ENCODE measurements at places on chromosomes 2 and 18.

DNA sequence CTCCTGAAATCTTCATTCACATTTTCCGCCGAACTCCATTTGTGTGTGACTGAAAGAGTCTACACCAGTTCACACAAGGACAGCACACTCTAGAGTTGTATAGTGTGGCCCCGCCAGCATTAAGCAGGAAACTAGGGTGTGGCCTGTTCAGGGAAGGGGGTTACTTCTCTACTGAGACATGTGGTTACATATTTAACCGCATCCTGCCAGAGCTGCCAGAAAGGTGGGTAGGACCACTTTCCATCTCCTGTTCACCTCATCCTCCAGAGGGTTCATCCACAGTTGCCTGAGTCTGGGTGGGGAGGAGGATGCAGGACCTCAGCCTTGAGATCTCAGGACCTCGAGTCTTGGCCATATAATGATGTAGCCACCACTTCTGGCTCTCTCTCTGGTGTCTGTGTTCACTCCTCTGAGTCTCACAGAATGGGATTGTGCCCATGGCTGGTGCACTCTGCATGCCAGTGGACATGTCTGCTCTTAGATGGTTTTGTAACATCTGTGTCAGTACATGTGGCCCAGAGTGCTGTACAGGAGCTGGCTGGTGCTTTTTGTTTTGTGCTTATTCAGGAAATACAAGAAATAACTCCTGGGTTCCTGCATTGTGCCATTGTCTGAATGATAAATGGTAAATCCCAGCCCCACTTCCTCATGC lies 7.7 kb upstream of the SP140L start:
- peak; percentile 54 for DNase-seq

DNA sequence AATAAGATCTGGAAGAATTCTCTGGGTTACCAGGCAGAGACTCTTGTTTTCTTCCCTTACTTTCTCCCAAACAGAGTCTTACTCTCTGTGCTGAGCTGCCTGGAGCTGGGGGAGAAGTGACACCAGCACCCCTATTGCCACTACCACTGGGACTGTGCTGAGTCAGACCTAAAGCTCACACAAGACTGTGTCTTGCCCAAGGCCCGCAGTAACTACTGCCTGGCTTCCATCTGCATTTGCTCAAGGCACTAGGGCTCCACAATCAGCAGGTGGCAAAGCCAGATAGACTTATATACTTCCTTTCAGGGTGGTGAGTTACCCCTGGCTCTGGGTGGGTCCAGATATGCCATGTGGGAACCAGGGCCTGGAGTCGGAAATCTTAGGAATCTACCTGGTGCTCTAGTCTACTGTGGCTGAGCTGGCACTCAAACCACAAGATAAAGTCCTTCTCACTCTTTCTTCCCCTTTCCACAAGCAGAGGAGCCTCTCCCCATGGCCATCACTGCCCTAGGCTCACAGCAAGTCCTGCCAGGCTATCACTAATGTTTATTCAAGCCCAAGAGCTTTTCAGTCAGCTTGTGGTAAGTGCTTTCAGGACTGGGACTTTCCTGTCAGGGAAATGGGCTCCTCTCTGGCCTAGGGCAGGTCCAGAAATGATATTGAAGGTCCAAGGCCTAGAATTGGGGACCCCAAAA lies 27.6 kb upstream of the SERPINB2 start:
- no peak for DNase-seq

- no peak for DNase-seq
Measured at GRCh38 chr18:27546991-27547390, 361.9 kb upstream of the CHST9 start.

DNA sequence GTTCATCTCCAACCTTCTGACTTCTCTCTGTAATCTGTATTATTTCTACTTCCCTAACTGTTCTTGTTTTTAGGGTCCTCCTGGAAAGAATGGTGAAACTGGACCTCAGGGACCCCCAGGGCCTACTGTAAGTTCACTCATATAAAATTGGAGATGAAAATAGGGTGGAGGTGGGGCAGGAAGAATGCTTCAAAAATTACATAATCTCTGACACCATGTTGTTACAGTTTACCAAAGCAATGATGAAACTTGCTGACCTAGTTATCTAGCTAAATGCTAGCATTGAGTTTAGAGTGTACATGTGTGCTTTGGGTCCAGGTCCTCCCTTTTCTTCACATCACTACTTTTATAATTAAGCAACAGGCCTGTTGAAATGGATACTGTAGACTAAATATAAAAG lies 23.1 kb downstream of the COL3A1 start:
- no peak for DNase-seq

GRCh38 chr2:219671279-219671678 lies 43.8 kb downstream of the SLC4A3 start:
- DNase-seq: no peak

DNA sequence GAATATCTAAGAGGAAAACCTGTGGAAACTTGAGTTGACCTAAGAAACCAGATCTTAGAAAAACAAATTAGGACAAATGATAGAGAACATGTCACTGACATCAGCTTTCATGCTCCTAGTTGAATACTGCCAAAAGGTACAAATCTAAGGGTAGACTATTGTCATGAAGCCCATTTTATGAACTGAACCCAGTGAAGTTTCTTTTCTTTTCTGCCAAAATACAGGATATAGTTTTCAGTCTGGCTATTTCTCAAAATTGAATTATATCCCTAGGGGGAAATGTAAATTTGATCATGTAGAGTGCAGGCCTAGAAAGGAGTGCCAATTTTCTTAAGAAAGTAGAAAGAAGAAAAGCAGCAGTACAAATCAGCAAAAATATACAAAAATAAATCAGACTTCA lies 46.6 kb downstream of the FSIP2 start:
- no peak for DNase-seq

- no peak for DNase-seq
Measured at GRCh38 chr2:139142252-139142880, 362.2 kb upstream of the NXPH2 start.

DNA sequence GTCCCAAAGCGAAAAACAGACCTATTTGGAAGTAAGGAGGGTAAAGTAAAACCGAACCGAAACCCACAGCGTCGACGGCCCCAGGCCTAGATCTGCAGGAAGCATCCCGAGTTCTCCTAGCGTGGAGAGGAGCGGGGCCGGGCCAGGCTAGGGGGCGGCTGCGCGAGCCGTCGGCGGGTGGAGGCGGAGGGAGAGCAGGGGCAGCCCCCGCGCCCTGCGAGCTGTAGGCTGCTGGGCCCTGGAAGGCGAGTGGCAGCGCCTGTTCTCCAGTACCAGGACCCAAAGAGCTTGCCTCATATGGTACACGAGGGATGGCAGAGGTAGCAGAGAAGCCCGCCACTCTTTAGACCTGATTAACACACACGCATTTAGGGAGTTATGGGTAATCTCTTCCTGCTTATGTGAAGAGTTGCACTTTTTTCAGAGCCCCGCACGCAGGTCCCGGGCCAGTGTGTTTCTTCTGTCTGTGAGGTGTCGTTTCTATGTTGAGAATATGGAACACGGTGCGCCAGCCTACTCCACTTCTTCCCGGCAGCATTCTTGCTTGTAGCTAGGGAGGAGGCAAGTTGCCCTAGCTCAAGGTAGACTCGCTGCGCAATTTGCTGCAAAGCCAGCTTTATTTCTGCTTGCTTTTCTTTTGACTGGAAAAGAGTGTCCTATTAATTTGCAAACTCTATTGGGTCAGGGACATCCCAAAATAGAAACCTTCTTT lies 71.1 kb downstream of the ARHGEF33 start:
- DNase-seq: no peak

DNA sequence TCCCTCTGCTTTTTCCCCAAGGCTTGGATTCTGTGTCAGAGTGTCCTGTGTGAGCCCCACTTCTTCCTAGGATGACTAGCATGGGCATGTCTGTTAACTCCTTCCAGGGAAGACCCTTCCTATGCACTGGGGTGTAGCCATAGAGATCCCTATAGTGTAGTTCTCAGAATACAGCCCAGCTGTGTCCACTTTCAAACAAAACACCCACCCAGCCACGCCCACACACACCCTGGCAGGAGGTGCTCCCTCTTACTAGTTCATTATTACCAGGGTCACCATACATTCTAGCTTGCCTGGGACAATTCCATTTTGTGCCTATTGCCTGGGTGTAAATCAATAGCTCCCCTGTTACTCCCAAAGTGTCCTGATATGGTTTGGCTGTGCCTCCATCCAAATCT lies 195.6 kb downstream of the MYCN start:
- DNase-seq: no peak

GRCh38 chr2:225290757-225291400 lies 108.6 kb upstream of the NYAP2 start:
- DNase-seq: no peak

DNA sequence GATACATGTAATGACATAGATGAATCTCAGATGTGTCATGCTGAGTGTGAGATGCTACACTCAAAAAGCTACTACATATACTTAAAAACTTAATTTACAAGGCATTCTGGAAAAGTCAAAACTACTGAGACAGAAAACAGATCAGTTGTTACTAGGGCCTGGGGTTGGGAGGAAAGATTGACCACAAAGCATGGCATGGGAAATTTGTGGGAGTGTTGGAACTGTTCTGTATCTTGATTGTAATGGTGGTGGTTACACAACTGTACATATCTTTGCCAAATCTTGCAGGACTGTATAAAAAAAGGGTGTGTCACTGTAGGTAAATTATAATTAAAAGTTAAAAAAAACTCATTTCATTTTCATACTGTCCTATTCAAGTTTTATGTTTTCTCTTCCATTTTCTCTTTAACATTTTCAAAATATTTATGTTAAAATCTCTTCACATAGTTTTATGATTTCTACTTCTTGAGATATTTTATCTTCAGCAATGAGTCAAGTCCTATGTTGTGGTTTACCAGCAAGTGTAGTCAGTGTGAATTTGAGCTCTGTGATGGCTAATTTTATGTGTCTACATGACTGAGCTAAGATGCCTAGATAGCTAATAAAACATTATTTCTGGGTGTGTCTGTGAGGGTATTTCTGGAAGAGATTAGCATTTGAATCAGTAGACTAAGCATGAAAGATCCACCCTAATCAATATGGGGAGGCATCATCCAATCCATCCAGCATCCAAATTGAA lies 58.6 kb upstream of the VRK2 start:
- DNase-seq: no peak

- DNase-seq: peak; percentile 20
Measured at GRCh38 chr2:20106746-20107145, 55.3 kb upstream of the LAPTM4A start.

- DNase-seq: no peak
Measured at GRCh38 chr2:188181067-188181838, 110.4 kb upstream of the GULP1 start.

GRCh38 chr18:44693030-44693784 lies 12.5 kb downstream of the SETBP1 start:
- no peak for DNase-seq

GRCh38 chr2:105166688-105167087 lies 74.9 kb upstream of the GPR45 start:
- no peak for DNase-seq

DNA sequence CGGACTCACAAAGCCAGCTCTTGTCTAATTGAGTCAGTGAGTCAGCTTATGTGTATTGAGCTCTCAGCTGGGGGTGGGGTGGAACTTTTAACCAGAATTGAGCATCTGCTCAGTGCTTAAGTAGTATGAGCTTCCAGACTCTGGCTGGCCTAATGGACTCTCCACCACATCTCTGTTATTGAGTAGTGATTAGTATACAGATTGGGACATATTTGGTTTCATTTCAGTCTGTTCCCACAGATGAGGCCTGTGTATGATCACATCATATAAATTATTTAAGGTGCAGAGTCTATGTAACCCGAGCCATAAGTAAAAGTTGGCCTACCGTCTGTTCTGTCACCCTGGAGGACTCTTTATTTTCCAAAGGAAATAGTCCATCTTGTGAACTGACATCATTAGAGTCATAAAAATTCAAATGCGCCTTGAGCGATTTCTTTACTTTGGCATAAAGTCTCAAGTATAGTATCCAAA lies 152.1 kb downstream of the THSD7B start:
- DNase-seq: no peak

- no peak for DNase-seq
Measured at GRCh38 chr2:102070058-102070642, 72.4 kb upstream of the IL1R1 start.

- DNase-seq: no peak
Measured at GRCh38 chr2:114729026-114729425, 286.6 kb downstream of the DPP10 start.

- DNase-seq: no peak
Measured at GRCh38 chr2:7022492-7023385, 105.5 kb downstream of the RNF144A start.

- DNase-seq: no peak
Measured at GRCh38 chr18:34600158-34600557, 109.9 kb upstream of the DTNA start.

DNA sequence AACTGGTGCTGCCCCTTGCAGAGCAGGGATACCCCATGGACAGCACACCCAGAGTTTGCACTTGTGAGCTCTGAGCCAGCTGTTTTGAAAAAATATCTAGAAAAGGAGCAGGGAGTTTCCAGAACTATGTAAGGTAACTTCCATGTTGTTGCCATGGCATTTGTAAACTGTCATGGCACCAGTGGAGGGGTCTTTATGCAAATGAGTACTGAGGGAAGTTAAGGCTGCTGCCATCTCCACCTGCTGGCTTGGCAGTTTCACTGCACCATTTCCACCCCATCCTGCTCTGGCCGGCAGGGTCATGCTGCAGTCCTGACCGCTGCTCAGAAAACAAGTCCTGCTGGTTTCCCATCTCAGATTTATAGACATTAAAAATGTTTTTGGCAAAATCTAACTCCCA lies 52.3 kb upstream of the SNTG2 start:
- DNase-seq: no peak

DNA sequence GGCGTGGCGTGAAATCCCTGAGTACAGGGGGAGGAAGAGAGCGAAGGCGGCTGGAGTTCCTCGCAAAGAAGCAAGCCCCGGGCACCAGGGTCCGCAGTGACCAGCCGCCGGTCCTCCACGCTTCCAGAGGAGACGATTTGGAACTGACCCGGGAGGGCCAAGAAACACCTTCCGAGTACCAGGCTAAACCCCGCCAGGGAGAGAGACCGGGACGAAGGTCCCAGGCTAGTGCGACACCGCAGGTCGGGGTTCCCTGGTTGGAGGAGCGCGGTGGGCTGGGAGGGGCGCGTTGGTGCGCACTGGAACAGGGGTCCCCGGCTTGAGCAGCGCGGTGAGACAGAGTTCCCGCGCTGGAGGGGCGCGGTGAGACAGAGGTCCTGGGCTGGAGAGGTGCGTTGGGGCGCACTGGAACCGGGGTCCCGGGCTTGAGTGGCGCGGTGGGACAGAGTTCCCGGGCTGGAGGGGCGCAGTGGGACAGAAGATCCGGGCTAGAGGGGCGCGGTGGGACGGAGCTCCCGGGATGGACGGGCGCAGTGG lies 901 bp downstream of the WDFY1 start:
- DNase-seq: no peak

DNA sequence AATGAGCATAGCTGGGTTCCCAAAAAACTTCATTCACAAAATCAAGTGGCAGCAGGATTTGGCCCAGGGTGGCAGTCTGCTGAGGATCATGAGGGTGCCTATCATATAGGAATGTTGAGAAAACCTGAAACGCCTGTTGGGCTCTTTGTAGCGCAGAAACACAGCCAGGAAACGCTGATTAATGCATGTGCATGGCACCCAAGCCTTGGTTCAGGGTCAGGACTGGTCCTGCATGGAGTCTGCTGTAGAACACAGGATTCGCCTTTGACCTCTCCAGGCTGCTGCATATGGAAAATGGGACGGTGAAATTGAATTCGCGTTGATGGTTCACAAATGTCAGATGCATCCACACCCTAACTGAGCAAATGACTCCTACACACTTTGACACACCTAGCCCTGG lies 227.9 kb upstream of the COPS8 start:
- DNase-seq: no peak

- no peak for DNase-seq
Measured at GRCh38 chr2:141015341-141016047, 1115.3 kb downstream of the LRP1B start.

Measured in stimulated activated CD4-positive, alpha-beta T cell treated with anti-CD3 and anti-CD28 coated beads, Interleukin-12 subunit alpha, Interleukin-12 subunit beta, amount 100 ng/mL, for 24 hours (primary cell).